ENCODE measurements at places on chromosomes 3 and 15.
A peak's percentile ranks its signal among the peaks of the same experiment; 100 is the strongest.

GRCh38 chr3:24829011-24829581 lies 334.4 kb upstream of the THRB start:
- DNase-seq, result no peak

DNA sequence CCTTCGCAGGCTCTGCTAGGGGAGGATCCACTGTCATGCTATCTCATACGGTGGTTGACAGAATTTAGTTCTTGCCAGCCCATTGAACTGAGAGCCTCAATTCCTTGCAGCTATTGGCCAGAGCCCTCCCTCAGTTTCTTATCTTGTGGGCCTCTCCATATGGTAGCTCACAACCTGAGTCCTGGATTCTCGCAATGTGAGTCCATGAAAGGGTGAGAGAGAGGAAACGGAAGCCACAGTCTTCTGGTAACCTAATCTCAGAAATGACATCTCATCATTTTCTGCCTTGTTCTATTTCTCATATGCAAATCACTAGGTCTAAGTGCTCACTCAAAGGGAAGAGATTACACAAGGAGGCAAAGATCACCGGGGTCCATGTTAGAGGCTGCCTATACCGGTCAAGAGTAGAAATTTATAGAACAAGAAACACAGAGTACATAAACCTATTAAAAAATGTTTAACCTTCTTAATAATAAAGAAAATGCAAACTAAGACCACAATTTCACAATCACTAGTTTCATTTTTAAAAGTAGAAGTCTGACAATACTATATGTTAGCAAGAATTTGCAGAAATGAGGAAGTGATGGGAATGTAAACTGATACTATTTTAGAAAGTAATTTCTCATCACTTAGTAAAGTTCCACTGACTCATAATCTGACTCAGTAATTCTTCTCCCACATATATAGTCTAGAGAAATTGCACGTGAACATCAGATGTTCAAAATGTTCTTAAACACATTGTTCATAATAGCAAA lies 378.4 kb upstream of the AGTR1 start:
- no peak for DNase-seq

DNA sequence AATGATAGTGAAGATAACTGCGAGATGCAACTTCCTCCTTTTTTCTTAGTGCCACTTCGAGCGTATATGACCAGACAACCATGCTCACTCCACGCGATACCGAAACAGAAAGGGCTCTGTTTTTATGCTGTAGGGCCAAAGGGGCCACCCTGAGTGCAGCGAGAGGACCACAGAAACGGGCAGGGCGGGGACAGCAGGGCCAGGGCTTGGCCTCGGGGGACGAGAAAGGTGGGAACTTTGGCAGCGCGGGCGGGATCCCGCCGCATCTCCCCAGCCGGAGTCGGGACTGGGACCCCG lies 483 bp downstream of the VPS13C start:
- peak; percentile 38 for DNase-seq

- no peak for DNase-seq
Observed at GRCh38 chr15:73994912-73995622, 551 bp downstream of the PML start.

DNA sequence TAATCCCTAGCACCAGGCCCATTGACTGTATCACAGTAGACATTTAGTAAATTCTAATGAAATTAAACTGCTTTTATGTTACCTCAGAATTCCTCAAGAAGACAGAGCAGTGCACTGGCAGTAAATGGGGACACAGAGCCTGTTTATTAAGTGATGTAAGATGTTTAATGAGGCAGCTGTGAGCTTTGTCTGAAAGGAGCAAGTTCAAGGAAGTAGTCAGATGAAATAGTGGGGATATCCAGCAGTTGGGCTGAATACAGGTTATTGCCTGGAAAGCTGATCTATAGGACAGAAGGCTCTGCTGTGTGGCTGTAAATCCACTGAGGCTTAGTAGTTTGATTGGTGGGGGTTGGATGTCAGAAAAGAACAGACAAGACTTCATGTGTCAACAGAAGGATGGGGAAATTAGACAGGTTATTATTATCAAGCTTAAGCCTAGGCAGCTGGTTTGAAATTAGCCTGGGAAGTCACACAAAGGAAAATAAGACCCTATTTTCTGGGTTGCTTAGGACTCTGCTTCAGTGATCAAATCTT lies 62.2 kb downstream of the PFN2 start:
- no peak for DNase-seq

DNA sequence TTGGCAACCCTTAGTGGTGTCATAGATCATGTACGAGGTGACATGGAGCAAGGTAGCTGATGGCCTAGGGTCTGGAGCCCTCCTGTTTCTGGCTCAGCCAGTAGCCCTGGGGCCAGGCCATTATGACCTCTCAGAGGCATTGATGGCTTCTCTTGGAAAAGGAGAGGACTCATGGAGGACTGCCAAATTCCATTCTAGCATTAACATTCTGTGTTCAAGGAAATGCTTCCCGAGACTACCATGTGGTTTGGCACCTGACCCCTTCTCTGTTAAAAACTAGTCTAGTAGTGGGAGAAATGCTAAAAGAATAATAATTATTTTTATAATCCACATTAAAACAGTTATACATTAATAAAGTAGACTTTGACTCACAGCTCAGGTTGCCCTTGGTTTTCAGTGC lies 40.2 kb upstream of the ADAMTSL3 start:
- no peak for DNase-seq

DNA sequence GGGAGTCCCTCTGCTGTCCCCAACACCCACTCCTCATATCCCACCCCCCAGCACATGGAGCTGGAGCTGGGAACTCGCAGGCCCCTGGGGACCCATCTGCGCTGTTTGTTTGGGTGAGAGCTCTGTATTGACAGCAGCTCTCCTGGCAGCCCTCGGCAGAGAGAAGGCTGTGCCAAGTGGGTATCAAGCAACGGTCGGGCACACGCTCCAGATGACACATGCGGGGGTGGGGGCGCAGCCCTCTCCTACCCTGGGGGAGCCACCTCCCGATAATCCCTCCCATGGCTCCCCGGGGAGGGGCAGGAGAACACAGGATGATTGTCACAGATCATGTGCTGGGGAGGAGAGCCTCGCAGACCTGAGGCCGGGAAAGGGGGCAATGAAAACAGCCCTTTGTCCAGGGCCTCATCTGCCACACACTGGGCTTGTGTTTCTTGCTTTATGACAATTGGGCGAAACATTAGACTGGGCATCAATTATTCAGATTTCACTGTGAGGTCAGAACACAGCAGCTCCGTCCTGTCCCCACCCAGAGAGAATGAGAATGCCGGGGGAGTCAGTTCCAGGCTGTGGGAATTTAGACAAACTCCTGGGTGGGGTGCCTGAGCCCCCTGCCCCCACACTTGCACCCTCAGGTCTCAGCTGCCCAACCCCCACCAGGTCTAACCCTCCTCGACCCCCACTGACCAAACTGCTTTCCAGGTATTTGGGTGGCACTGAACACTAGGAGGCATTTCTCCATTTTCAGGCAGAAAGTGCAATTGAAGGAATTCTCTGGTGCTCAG lies 46.4 kb upstream of the KLF13 start:
- DNase-seq, result no peak

- peak; percentile 46 for DNase-seq
Observed at GRCh38 chr3:71582612-71583565, 639 bp downstream of the FOXP1 start.

DNA sequence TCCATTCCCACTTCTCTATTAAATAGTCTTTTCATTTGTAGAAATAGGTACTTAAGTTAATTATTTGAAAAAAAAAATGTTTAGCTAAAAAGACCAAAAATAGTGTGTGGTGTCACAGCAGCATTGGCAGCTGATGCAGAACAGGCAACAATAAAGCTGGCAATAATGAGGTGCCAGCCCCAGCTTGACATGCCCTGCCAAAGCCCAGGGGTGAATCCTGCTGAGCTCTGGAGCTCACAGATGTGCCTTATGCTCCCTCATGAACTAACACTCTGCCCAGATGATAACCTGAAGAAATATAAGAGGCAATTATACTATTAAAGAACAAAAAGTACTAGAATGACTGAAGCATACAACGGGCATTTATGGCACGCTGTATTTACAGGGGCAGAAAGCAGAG lies 63.8 kb downstream of the IGSF11 start:
- DNase-seq, result no peak

GRCh38 chr3:170211668-170212067 lies 10.6 kb upstream of the PRKCI start:
- DNase-seq, result no peak

DNA sequence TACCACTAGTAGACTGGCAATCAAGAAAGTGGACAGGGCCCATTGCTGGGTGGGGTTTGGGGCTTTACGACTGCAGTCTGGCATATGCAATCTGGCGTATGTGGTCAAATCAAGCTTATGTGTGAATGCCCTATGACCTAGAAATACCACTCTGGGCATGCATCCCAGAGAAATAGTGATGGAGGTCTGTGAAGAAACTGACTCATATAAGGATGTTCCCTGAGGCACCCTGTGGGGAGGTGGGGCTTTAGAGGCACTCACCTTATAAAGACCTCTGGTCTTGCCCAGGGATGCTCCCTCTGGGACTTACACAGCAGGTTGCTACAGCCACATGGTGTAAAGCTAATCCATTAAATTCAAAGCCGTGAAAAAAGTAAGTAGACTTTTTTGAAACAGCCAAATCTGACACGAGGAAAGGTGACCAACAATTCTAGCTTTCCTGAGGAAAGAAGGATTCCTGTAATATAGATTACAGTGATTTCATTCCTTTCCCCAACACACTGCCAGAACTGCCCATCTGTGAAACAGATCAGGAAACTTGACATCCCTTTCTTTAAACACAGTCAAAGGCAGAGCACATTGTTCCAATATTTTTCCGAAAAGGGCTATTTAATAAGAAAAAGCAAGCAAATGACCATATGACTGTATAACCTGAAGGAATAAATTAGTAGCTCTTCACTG lies 13.6 kb downstream of the RARRES1 start:
- peak; percentile 99 for DNase-seq

DNA sequence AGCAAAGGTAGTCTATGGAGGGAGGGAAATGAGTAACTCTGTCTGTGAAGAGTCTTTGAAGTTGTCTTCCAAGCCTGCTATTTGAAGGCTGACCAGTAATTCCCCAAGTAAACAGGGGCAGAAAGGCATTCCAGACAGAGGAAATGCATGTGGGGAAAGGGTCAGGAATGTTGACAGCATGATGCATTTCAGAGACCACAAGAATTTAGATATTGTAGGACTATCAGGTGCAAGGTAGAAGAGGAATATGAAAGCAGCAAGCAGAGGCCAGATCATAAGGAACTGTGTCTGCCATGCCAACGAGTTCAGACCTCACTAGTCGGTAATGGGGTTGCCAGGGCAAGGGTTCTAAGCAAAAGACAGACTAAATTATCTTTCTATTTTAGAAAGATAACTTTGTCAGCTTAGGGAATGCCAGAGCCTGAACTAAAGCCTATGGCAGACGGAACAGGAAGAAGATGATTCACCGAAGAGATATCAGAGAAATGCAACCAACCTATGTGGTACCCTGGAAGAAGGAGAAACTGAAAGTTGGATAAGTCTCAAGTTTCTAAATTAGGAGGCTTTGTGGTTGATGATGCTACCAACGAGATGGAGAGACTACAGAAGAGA lies 327.0 kb upstream of the RORA start:
- DNase-seq, result peak; percentile 65

GRCh38 chr3:26683902-26684301 lies 61.3 kb downstream of the LRRC3B start:
- no peak for DNase-seq

Data from PC-9 (cell line).